A172 (cell line): ENCODE measurements at places on chromosomes 3 and 15. TPM values are rescaled to one million over a fixed set of nuclear protein-coding genes. Genes with fewer than 3 reads are reported as not detected.

GRCh38 chr15:97623091-97623661, 337.3 kb upstream of the ARRDC4 start:
- no peak for DNase-seq

DNA sequence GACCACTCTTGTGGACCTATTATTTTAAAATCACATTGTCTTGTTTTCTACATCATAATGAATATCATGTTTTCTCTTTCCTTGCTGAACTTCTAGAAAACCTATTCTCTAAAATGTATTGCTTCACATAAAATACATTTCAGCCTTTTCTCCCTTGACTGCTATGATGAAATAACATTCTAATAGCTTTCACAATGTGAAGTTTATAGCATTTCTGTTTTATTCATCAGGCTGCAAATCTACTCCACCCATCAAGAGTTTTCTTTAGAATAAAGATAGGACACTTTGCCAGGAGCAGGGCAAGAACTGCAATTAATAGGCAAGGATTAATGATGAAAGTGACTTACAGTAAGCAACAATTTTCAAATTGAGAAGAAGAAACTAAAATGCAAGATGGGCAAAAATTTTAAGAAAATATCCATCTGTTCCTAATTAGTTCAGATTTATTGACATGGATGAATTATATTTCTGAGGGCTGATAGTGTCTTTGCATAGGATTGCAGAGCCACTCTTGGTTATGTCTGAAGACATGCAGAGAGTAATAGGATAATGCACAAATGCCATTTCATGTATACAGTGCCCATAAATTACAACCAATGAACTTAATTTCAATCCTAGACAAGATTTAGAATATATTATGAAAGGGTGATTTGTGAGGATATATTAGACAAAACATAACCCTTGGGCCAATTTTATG, 21.7 kb downstream of the LEKR1 start:
- no peak for DNase-seq

DNA sequence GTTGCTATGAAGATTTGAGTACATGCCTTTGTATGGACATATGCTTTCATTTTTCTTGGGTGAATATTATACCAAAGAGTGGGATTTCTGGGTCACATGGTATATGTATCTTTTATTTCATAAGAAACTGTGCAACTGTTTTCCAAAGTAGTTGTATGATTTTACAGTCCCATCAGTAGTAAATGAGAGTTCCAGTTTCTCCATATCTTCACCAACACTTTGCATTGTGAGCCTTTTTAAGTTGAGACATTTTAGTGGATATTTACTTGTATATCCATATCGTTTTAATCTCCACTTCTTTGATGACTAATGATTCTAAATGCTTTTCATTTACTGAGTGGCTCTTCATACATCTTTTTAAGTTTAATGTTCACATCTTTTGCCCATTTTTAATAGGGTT, 20.3 kb downstream of the MEF2A start:
- DNase-seq = no peak

DNA sequence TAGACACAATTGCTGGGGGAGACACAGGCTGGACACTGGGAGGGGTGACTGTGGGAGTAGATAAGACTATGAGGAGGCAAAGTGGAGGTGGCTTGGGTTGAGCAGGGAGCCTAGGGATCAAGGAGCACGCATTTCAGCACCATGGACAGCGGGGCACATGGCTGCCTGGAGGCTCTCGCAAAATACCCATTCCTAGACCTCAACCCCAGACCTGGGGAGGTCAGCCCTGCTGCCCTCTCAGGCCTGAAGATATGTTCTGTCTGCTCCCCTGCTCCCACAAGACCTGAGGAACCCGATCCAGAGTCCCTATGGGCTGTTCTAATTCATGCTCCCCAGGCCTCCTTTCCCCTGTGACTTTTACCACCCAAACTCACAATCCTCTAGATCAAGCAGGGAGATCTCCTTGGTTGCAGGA, 16.0 kb upstream of the CPEB1 start:
- DNase-seq = peak; percentile 47

DNA sequence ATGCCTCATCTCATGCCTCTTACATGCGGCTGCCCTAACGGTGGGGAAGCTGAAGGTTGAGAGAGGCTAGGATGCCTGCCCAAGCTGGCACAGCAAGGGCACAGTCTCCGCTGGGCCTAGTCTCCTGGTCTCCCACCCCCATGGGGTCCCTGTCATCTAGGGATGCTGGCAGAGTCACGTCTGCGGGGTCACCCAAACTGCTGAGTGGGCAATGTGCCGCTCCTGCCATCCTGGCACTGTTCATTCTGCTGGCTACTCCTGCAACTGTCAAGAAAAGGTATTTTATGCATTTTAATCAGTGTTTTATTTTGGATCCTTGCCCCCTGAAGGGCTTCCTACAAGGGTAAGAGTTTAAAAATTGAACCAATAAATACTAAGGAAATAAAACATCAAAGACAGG, 12.8 kb downstream of the LINGO1 start:
- no peak for DNase-seq

DNA sequence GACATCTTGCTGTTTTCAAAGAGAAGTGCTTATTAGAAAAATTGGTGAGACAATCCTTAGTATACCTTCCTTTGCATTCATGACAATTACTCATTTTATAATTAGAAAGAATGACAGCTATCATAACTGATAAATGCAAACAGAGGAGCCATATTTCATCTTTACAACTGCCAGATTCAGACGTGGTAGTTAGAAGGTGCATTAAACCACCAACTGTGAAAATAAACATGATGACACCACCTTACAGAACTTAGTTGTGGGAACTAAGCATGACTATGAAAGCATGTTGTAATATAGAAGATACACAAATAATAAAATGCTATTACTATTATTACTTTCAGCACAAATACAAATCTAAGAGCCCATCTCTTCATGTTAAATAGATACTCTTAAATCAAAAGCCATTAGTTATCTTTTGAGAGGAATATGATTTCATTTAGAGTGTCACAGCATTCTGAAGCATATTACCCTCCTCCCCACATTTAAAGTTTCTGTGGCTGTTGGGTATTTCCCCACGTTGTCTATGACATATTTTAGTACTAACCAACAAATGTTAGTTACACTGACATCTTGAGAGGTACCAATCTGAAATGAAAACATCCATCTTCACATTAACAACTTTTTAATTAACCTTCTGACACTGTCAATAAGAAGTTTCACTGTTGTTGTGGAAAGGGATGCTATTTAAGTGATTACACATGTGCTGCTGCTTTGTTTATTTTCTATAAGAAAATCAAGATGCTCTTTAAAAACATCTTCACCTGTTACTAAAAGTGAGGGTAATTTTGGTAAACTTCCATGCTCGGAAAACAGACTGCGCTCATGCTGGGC, 163.8 kb downstream of the LSAMP start:
- DNase-seq = no peak

- peak; percentile 90 for DNase-seq
These were observed 117.4 kb upstream of the ZBED2 start for GRCh38 chr3:111712294-111713167.

DNA sequence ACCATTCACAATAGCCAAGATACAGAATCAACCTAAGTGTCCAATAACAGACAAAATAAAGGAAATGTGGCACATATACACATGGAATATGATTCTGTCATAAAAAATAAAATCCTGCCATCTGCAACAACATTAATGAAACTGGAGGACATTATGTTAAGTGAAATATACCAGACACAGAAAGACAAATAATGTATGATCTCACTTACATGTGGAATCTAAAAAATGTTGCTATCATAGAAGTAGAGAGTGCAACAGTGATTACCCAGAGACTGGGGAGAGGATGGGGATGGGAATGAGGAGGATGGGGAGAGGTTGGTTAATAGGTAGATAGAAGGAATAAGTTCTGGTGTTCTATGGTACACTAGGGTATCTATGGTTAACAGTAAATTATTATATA, 28.7 kb downstream of the MRPL3 start:
- no peak for DNase-seq

DNA sequence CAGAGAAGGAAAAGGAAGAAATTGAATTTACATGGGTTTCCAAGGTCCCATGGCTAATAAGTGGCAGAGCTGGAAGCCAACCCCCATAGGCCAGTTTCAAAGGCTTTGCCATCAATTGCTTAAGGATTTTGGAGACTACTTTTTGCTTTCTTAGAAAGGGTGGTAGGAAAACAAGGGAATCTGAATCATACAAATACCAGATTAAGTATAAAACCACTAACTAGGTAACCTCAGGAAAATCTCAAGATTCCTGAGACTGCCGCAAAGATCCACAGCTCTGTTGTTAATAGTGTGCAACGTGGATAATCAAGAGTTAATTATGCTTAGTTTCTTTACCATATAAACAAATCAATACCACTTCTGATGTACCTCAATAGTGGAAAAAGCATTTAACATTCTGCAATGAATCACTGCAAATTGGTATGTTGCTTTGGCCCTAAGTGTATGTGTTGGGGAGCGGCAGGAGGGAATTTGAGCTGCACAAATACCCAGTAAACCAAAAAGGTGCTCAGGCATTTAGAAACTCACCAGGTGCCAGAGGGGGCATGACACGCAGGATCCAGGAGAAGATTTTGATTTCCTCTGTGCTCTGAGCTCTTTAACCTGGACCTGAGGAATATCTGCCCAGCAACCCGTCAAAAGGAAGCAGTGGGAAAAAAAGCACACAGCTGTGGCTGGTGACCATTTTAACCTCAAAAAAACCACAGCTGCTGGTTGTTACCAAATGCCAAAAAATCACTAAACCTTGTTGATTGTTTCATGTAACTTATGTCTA, 22.0 kb downstream of the AADAC start:
- peak; percentile 64 for DNase-seq

The SAMD7 gene
- total RNA-seq = not detected in 2 replicates

The PLEKHO2 gene
- total RNA-seq = 15.2 and 24.3 TPM in 2 replicates

The MASP1 gene
- total RNA-seq = not detected in 2 replicates
